ENCODE measurements at places on chromosomes 3 and 15.

- DNase-seq, result no peak
Observed at GRCh38 chr15:68186671-68187397, 18.3 kb downstream of the CALML4 start.

DNA sequence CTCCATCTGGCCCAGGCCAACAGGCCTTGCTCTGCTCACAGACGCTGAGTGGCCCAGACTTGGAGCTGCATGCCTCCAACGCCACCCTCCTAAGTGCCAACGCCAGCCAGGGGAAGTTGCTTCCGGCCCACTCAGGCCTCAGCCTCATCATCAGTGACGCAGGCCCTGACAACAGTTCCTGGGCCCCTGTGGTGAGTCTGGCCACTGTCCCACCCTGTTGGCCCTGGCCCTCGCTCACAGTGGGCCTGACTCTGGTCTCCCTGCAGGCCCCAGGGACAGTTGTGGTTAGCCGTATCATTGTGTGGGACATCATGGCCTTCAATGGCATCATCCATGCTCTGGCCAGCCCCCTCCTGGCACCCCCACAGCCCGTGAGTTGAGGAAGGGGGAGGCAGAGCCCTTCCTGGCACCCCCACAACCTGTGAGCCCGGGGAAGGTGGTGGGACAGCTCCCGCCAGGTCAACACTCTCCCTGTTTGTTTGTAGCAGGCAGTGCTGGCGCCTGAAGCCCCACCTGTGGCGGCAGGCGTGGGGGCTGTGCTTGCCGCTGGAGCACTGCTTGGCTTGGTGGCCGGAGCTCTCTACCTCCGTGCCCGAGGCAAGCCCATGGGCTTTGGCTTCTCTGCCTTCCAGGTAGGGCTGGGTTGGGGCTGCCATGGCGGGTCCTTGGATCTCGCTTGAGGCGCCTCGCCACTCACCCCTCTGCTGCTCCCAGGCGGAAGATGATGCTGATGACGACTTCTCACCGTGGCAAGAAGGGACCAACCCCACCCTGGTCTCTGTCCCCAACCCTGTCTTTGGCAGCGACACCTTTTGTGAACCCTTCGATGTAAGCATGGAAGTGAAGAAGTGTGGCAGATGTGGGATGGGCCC, 10.0 kb downstream of the NT5DC2 start:
- no peak for DNase-seq

DNA sequence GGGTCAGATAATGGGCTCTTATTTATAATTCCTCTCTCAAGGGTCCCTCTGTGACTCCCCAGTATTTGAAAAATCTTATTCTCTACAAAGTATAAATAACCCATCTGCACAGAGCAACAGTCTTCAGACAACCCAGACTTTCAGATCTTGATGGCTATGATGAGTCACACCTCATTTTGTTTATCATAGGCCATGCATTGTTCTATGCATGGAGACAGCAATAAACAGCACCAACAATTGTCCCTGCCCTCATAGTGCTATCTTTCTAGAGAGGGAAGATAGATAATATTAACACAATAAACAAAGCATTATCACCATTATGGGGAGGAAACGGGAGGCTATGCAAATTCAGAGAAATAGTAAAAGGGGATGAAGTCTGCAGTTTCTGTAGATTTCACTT, 13.4 kb downstream of the FHIT start:
- no peak for DNase-seq

GRCh38 chr15:63348392-63348791, 33.3 kb downstream of the CA12 start:
- peak; percentile 38 for DNase-seq

DNA sequence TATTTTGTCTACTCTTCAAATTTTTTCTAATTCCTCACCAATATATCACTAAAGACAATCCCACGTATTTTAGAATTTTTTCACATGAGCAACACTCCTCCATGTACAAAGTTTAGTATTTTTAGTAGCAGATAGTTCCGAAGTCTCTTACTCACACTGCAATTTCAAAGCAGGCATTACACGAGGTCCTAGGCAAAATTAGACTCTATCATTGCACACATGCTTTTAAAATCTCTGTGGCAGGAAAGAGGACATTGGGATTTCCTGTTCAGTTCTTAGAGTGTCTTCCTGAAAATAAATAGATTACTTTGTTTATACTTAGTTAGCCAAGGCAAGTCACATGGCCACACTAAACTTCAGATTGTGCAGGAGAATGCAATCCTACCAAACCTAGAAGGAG, 847.7 kb downstream of the ROBO2 start:
- DNase-seq, result no peak

- no peak for DNase-seq
Observed at GRCh38 chr3:106281221-106281620, 412.4 kb upstream of the CBLB start.

DNA sequence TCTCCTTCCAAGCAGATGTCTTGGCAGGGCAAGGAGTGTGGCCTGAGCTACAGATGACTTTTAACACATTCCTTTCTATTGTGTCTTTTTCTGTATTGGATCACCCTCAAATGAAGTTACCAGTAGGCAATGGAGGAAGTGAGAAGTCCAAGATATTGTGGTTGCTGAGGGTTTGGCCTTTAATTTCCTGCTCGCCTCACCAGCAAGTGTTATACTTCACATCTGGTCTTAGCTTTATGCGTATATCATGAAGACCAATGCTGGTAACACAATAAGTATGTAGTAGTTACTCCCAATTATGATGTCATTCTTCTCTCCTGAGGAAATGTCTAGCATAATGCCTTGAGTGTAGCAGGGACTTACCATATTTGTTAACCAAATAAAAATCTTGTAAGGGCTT, 179.9 kb downstream of the ZIC1 start:
- no peak for DNase-seq

- DNase-seq, result no peak
Observed at GRCh38 chr3:23055733-23056376, 147.3 kb upstream of the UBE2E2 start.

DNA sequence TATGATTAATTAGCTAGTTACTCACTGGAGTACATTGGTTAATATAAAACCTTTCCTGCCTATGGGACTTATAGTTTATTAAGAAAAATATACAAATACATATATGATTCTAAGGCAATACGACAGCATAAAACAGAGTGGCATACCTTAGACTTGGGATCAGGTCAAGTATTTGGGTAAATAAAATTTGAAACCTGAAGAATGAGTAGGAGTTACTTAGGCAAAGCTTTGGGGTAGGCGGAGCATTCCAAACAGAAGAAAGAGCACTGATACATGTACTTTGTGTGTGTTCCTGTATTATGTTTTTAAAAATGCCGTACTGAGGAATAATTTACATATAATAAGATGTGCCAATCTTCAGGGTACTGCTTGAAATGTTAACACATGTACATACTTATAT, 15.1 kb downstream of the ZPLD1 start:
- DNase-seq, result no peak

- no peak for DNase-seq
Observed at GRCh38 chr3:109275702-109276293, 40.5 kb downstream of the DPPA2 start.

GRCh38 chr3:5136211-5136918, 14.3 kb downstream of the ARL8B start:
- no peak for DNase-seq

GRCh38 chr3:56839784-56840715, 38.3 kb upstream of the ARHGEF3 start:
- DNase-seq, result no peak

GRCh38 chr15:45536934-45537333, 14.4 kb upstream of the SLC30A4 start:
- DNase-seq, result no peak

GRCh38 chr3:76352511-76353284, 567.3 kb upstream of the ZNF717 start:
- no peak for DNase-seq

DNA sequence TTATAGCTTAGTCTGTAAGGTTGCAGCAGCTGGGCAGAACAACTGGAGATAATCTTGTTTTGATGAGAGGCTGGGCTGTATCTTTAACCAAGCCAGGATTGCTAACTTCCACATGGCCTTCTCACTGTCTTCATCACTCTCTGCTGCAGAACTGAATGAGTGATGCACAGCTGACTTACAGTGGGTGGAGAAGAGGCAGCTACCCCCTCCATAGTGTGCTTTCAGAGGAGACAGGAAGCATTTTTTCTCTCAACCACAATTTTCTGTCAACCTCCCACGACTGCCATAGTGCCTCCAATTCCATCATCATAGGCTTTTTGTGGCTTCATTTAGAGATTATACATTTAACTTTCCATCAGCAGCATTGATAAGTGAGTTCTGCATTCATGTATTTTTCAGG, 168.2 kb downstream of the CLSTN2 start:
- DNase-seq, result no peak

- no peak for DNase-seq
Observed at GRCh38 chr15:59953392-59953883, 50.7 kb upstream of the FOXB1 start.

GRCh38 chr3:2659896-2660295, 450.3 kb downstream of the IL5RA start:
- no peak for DNase-seq
